Peyer's patch (tissue), 4 donors: ENCODE measurements at places on chromosomes 4 and X. TPM values are rescaled to one million over a fixed set of nuclear protein-coding genes. Genes with fewer than 3 reads are reported as not detected.

- DNase-seq, result no peak
Observed at GRCh38 chrX:45709381-45709780, 508.7 kb upstream of the DIPK2B start.

DNA sequence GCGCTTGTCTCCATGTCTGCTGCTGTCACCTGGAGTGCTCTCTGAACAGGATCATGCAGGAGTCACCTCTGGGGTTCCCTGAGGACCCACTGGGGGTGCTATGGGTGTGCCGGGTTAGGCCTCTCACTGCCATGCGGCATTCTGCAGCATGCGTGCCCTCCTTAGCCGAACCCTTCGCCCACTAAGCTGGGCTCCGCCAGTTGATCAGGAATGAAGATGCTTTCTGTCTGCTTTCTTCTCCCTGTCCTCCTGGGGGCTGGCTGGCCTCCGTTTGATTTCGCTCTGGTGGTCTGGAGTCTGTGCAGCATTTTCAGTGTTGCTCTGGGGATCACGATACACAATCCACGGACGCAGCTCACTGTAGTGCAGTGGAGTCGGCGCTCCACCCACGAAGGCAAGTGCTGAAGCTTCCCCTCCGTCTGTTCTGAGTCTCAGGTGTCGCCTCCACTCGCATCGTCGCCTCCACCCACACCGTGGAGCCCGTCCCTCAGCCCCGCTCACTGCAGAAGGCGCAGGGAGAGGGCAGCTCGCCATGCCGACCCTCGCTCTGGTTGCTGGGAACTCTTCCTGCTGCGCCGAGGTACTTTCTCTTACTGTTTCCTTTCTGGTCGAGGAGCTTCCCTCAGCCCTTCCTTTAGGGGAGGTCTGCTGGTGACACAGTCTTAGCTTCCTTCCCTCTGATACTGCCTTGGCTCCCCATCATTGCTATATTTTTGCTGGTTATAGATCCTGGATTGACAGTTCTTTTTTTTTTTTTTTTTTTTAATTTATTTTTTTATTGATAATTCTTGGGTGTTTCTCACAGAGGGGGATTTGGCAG, 29.2 kb downstream of the LETM1 start:
- DNase-seq, result no peak

SHROOM2 gene
- 2.8 TPM for total RNA-seq

- no peak for DNase-seq
Observed at GRCh38 chr4:138864961-138865720, 150.4 kb upstream of the NOCT start.

DNA sequence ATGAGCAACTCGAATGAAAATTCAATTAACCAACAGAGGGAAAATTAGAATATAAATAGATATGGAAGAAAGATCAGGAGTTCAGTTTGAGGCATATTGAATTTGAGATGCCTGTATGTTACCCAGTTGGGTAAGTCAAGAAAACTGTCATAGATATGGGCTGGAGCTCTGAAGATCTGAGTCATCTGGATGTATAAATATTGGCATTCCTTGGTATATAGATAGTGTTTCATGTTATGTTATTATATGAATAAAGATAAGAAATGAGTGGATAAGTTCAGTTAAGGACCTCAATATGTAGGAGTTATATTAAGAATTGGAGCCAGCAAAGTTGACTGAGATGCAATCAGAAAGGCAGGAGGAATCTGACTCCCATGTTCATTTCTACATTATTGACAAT, 543.6 kb upstream of the SMIM31 start:
- DNase-seq, result no peak

GRCh38 chr4:76799718-76800117, 98.2 kb downstream of the SOWAHB start:
- DNase-seq, result no peak

GRCh38 chr4:76278583-76278982, 27.1 kb downstream of the FAM47E start:
- DNase-seq, result no peak

DNA sequence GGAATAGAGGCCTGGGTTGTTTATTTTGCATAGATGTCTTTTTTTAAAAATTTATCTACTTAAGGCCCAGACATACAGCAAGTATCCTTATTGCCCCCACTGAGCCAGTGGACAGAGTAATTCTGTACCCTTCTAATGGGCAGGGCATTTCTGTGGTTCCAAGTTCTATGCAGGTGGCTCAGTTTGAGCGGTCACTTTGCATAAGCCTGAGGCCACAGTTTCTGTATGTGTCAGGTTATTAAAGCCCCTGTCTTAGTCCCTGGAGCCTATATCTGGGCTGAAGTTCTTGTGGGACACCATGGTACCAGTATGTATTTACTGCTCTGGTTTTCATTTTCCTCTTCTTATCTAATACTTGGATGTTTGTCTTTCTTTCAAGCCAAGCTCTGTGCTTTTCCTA, 168.8 kb downstream of the MID1IP1 start:
- DNase-seq, result no peak

DNA sequence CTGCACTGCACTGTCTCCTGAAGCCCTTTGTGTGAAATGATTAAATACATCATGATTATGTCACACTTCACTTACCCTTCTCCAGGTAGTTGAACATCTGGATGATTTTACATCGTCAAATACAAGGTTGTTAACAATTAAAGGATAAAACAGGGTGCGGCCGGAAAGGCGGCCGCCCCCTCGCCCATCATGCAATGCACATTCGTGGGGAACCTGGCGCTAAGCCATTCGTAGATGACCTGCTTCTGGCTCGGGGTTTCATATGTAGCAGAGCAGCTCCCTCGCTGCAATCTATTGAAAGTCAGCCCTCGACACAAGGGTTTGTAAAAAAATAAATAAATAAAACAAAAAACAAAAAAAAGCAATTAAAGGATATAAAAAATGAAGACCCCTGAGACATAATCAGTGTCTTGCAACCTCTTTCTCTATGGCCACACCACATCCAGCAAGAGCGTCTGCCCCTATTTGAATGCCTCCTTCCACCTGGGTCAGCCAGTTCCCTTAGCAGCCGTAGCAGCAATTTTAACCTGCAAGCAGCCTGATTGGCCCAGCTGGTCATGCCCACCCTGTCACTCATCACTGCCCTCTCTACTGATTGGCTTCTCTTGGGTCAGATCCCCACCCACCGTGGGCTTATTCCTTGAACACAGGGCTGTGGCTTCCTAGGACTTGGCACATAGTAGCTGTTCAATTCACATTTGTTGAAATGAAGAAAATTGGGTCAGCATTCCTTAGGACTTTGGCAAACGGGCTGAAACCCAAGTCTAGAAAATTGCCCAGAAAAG, 147.8 kb upstream of the PSAPL1 start:
- no peak for DNase-seq

ZBED1 gene
- 63.6 TPM for total RNA-seq

- no peak for DNase-seq
Observed at GRCh38 chr4:13627178-13627605, 333 bp downstream of the BOD1L1 start.

XPNPEP2 gene
- 5.8 TPM for total RNA-seq

- DNase-seq, result no peak
Observed at GRCh38 chr4:48578132-48578968, 88.3 kb downstream of the ZAR1 start.

- DNase-seq, result no peak
Observed at GRCh38 chrX:119512146-119512800, 44.0 kb downstream of the SLC25A5 start.

DNA sequence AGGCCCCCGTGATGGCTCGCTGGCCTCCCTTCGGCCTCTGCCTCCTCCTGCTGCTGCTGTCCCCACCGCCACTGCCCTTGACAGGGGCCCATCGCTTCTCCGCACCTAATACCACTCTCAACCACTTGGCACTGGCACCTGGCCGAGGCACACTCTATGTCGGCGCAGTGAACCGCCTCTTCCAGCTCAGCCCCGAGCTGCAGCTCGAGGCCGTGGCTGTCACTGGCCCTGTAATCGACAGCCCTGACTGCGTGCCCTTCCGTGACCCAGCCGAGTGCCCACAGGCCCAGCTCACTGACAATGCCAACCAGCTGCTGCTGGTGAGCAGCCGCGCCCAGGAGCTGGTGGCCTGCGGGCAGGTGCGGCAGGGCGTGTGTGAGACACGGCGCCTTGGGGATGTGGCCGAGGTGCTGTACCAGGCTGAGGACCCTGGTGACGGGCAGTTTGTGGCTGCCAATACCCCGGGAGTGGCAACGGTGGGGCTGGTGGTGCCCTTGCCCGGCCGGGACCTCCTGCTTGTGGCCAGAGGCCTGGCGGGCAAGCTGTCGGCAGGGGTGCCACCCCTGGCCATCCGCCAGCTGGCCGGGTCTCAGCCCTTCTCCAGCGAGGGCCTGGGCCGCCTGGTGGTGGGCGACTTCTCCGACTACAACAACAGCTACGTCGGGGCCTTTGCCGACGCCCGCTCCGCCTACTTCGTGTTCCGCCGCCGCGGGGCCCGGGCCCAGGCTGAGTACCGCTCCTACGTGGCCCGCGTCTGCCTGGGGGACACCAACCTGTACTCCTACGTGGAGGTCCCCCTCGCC, 3.0 kb downstream of the PLXNB3 start:
- DNase-seq, result no peak

GRCh38 chrX:46649421-46650260, 76.1 kb downstream of the CHST7 start:
- DNase-seq, result no peak

- DNase-seq, result no peak
Observed at GRCh38 chrX:49257846-49258748, 6.4 kb downstream of the FOXP3 start.

PHKA1 gene
- 2.5 TPM for total RNA-seq

GRCh38 chr4:30839583-30840520, 119.7 kb downstream of the PCDH7 start:
- DNase-seq, result no peak

DNA sequence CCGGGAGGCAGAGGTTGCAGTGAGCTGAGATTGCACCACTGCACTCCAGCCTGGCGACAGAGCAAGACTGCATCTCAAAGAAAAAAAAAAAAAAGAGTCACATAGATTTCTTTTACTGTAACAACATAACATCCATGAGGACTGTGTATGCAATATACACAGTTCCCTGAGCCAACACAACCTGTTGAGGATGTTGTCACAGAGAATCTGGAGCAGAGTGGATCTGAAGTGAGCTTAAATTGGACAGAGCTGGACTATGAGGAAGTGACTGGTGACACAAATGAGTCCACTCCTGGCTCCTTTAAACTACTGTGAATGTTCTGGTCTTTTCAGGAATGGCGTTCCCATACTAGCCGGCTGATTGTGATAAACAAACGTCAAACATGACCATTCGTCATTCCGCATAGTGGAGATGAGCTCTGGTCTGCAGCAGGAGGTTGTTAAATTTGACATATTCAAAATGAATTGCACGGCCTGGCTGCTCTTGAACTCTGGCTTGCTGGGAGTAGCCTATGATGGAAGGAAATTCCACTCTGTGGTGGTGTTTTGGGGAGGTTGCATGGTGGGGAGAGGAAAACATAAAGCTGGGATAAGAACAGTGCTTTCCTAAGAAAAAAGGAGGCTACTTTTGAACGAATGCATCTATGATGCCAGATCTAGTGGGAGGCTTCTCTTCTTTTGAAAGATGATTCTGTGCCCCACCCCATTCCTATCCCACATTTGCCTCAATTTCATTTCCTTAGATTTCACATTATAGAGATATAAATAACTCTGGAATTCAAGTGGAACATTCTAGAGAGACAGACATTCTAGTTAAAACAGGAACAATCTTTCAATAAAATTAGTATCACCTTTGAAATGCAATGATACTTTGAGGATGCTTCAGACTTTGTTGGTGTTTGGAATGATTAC, 149.5 kb downstream of the SHROOM3 start:
- DNase-seq, result no peak

GRCh38 chr4:71518283-71518989, 179.6 kb downstream of the SLC4A4 start:
- DNase-seq, result no peak

DNA sequence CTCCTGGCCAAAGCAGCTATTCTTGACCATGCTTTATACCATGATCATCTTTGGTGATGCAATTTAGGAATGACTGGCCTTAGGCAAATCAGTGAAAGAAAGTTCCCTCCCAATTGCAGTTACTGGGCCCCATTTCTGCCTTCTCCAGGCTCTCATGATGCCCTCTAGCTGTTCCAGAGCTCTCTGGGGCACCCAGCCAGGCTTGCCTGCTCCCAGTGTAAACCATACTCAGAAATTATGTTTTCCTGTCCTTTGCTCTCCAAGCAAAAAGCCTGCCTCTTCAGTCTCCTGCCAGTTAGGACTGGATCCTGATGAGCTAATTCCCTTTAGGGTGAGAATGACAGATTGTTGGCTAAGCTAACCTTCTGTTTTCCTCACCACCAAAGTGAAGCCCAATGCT, 85.3 kb upstream of the RBPJ start:
- DNase-seq, result no peak

GRCh38 chr4:27835851-27836250, 975.2 kb downstream of the STIM2 start:
- DNase-seq, result no peak

FLNA gene
- total RNA-seq, result 477 TPM

DNA sequence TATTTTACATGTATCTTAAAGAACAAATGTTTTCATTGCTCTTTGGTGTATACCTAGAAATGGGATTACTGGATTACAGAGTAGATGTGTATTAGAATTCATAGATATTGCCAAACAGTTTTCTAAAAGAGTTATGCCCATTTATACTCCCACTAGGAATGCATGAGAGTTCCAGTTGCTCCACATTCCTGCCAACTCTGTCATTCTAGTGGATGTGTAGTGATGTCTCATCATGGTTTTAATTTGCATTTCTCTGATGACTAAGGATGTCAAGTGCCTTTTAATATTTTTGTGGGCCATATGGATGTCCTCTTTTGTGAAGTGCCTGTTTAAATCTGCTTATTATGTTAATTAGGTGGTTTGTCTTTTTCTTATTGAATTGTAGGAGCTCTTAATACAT, 65.6 kb upstream of the BMP2K start:
- no peak for DNase-seq

ATOH1 gene
- total RNA-seq, result 42.2 TPM

DNA sequence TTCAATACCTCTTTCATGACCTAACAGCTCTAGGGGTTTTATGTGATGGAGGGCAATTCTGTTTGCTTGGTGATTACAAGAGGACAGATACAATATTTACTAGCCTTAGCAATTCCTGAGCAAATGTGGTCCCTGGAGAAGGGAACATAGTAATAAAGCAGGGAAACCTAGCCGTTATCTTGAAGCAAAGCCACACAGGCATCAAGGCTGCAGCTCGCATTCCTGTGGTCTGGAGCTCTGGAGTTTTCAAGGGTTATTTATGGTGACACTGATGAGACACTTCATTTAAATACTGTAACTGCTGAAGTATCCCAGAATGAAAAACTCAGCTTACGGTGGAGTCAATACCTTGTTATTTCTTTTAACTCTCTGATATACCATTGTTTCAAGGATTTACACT, 66.8 kb downstream of the AFF2 start:
- DNase-seq, result no peak

ATP1B4 gene
- not detected for total RNA-seq

GRCh38 chr4:34731070-34731469, 1513.2 kb downstream of the ARAP2 start:
- no peak for DNase-seq

RASSF6 gene
- 38.1 TPM for total RNA-seq

DNA sequence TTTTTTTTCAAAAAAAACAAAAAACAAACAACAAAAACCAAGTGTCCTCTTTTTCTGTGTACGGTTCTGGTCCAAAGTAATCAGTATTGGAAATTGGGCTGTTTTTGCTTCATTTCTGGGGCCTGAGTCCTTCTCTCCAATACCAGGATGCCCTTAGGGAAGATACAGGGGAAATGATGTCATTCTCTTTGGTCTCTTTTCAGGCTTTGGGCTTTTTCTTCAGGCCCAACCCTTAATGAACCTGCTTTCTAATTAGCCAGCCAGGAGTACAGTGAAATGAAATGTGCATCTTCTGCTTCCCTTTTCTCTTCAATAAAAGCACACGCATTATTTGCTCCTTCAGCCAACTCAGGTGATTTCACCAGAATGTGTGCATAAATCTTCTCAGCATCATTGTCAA, 52.6 kb upstream of the RBPJ start:
- no peak for DNase-seq

TBX22 gene
- total RNA-seq, result not detected
